Activated naive CD4-positive, alpha-beta T cell treated with anti-CD3 and anti-CD28 coated beads, Interleukin-2, amount 10 ng/mL, durations not matched to agents 5 hours and 36 hours (primary cell): ENCODE measurements at places on chromosomes 3 and 15. TPM values are rescaled to one million over a fixed set of nuclear protein-coding genes. Genes with fewer than 3 reads are reported as not detected.

IGSF11 gene
- total RNA-seq = 0.55 TPM

LRTM1 gene
- not detected for total RNA-seq

ZCWPW2 gene
- 0.26 TPM for total RNA-seq

CD200R1 gene
- 6.7 TPM for total RNA-seq

LDHAL6B gene
- total RNA-seq = not detected

PLSCR5 gene
- not detected for total RNA-seq
